Fibroblast of the conjunctiva (primary cell): ENCODE measurements at places on chromosomes 16 and 17.

DNA sequence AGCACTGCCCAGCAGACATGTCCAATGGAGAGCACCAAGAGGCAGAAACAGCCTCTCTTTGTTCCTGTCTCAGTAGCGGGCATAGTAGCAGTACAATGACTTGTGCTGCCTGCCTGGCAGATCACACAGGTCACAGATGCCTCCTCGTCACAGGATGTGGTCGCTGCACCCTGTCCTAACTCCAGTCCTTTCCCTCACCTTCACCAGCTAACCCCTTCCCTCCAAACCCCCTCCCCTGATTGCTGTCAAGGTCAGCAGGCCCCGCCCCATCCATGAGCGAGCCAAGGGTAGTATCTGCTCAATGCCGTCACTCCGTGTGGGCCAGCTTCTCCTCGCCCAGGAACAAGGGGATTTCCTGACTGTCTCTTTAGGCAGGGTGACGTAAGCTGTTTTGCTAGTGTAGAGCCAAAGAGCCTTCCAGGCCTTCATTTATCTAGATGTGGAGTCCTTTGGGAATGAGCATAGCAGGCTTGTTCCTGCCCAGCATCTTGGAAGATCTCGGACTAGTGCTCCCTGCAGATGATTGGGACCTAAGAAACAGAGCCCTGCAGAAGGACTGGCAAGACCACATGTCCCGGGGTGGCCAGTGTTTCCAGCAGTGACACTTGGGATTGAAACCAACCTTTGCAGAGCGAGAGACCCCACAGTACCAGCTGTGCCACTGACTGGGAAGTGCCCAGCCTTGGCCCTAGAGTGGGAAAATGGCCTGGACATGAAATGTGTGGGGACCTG lies 75.9 kb upstream of the TNRC6C start:
- peak; percentile 24 for DNase-seq

DNA sequence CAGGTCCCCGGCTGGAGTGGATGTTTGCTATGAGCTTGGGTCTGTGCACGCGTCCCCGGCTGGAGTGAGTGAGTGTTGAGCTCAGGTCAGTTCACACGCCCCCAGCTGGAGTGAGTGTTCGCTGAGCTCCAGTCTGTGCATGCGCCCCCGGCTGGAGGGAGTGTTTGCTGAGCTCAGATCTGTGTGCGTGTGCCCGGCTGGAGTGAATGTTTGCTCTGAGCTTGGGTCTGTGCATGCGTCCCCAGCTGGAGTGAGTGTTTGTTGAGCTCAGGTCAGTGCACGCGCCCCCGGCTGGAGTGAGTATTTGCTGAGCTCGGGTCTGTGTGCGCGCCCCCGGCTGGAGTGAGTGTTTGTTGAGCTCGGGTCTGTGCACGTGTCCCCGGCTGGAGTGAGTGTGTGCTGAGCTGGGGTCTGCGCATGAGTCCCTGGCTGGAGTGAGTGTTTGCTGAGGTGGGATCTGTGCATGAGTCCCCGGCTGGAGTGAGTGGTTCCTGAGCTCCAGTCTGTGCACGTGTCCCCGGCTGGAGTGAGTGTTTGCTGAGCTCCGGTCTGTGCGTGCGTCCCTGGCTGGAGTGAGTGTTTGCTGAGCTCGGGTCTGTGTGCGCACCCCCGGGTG lies 284.2 kb downstream of the SNX29 start:
- no peak for DNase-seq

GRCh38 chr17:45313996-45314740 lies 2.7 kb downstream of the MAP3K14 start:
- DNase-seq, result no peak

GRCh38 chr17:79826204-79826680 lies 13.0 kb downstream of the CBX4 start:
- no peak for DNase-seq

GRCh38 chr17:83078378-83079351 lies 744 bp upstream of the METRNL start:
- DNase-seq, result no peak

GRCh38 chr16:30521476-30521872 lies 4.9 kb downstream of the ZNF768 start:
- no peak for DNase-seq

GRCh38 chr17:80970044-80970761 lies 21.4 kb upstream of the CHMP6 start:
- no peak for DNase-seq

DNA sequence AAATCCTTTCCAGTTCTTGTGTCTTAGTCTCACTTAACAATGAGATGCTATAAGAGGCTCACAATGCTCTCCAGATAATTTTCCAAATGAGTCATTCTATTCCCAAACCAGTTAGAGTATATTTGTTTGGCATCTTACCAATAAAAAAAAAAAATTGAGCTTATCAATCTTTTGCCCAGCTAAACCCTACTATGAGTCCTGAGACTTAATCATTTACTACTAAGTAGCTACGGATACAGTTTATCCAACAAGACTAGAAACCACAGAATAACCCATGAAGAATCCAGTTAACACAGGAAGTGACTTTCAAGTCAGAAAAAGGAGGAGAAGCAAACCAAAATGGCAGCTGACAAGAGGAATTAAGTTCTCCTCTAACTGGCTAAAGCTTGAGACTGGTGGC lies 330.3 kb upstream of the XYLT1 start:
- DNase-seq, result no peak

DNA sequence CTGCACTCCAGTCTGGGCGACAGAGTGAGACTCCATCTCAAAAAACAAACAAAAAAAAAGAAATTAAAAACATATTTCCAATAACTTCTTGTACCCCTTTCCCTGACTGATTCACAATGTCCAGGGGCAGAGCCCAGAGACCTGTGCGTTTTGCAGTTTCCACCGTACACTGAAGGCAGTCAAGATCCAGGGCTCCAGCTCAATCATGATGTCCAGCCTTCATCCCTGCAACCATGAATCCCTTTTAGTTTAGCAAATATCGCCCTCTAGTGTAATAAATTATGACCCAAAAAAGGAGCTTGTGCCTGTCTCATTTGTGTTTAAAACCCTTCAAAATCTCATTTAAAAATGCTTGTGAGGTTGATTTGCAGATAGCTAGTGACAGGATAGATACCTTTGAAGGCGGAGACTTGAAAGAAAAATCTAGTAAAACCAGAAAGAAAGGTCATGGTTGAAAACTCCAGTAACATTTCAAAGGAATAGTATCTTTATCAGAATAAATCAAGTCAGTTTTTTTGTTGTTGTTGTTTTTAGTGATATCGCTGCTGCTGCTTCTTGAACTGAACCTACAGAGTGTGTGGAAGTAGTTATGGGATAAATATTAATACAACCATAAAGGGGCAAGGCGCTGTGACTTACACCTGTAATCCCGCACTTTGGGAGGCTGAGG lies 3.7 kb upstream of the ERN1 start:
- DNase-seq, result peak; percentile 57

- DNase-seq, result no peak
Measured at GRCh38 chr17:61425682-61426481, 26.2 kb downstream of the TBX2 start.

DNA sequence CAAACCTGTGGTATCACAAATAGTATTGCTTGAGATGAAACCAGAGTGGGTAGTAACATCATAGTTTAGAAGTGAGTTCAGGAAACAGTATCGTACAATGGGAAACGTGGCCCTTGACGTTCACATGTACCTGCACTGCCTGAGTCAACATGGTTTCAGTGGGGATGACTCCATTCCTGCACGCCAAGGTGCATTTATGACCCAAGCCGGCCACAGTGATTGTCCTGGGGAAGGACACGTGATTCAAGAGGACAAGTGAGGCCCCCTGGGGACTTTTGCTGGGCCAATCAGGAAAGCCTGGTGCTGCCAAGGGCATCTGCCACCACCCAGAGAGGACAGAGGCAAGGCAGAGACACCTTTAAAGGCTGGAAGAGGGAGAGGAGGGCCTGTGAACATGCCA lies 119.2 kb downstream of the AXIN2 start:
- DNase-seq, result no peak

GRCh38 chr17:21089933-21090901 lies 36.5 kb upstream of the DHRS7B start:
- DNase-seq, result no peak

- DNase-seq, result no peak
Measured at GRCh38 chr16:86037999-86038925, 139.3 kb downstream of the IRF8 start.

- no peak for DNase-seq
Measured at GRCh38 chr17:15096511-15096910, 168.6 kb downstream of the PMP22 start.

- DNase-seq, result no peak
Measured at GRCh38 chr17:337022-337420, 15.6 kb downstream of the RPH3AL start.

DNA sequence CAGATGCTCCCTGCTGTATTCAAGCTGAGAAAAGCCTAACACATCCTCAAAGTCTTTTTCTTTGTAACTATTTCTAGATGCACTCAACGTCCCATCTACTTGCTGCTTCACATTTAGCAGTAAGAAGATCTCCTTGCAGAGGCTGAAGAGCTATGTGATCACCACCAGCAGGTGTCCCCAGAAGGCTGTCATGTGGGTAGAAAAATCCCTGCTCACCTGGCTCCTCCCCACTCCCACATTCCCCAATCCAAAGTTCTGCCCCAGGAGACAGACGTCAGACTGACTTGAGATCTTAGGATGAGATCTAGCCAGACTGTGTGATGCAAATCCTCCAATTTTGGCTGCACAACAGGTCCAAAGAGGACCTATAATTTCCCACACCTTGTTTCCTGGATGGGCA lies 1.1 kb downstream of the CCL13 start:
- DNase-seq, result no peak

DNA sequence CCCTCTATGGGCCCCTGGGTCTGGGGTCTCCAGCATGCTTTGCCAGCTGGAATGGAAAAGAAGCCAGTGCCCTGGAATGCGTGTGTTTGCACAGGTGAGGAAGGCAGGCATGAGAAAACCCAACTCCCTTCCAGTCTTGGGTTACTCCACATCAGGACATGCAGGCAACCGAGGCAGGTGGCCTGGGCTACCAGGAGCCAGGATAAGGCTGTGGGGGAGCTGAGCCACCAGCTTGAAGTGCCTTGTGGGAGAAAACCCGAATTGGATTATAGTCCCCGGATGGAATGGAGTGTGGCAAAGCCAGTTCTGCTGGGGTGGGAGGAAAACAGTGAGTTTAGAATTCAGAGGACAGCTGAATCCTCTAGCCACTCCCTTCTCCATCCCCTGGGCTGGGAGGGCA lies 7.2 kb downstream of the SRCIN1 start:
- peak; percentile 10 for DNase-seq

DNA sequence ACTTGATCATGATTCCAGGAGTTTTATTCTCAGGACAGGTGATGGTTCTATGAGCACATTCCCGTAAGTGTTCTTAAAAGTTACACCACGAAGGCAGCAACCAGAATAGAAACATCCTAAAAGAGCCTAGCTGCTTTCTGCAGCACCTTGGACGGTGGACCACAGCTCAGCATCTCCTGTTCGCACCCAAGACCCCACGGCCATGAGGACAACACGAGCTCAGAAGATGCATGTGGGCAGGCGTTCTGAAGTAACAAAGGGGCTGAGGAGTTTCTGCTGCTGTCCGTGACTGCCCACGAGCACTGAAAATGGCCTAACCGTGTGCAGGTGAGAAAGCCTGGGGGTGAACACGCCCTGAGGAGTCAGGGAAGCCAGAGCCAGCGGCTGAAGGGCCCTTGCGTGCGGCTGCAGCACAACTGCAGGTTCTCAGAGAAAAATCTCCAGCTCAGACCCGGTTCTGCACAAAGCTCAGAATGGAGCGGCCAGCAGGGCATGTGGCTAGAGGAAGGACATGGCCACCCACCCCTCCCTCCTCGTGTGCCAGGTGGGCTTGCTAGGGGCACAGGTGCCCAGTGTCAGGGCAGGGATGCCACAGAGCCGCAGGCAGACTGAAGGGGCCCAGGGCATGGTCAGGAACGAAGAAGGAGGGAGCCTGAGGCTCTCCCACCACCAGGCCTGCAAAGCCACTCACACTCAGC lies 10.8 kb upstream of the C16orf95 start:
- no peak for DNase-seq

DNA sequence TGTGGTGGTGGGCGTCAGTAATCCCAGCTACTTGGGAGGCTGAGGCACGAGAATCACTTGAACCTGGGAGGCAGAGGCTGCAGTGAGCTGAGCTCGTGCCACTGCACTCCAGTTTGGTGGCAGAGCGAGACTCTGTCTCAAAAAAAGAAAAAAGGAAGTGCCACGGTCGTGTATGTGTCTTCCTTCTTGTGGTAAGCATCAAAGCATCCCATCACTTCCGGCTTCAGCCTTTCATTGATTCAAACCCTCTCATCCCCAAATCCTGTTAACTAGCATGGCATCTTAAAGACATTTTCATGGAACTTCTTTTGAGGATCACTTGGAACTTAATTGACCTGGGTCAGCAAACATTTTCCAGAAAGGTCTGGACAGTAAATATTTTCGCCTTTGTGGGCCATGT lies 126.2 kb downstream of the CPPED1 start:
- no peak for DNase-seq

DNA sequence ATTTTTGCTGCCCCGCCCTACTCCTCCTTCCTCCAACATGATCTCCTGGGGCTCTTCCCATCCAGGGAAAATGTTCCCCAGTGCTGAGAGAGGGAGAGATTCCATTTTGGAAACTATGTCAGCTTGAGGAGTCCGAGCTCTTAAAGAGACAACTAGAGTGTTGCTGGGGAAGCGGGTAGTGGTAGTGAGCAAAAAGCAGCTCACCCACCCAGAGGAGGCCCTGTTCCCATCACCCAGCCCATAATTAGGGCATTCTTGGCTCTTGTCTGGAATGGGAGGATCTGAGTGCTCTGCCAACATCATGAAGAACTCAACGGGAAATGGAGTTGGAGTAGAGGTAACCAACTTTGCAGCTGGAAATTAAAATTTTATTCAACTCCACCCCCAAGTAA lies 9.1 kb upstream of the MSL1 start:
- no peak for DNase-seq

- DNase-seq, result no peak
Measured at GRCh38 chr17:71725811-71726210, 395.0 kb upstream of the SOX9 start.

- no peak for DNase-seq
Measured at GRCh38 chr16:75865736-75866135, 139.4 kb upstream of the CPHXL start.

- DNase-seq, result no peak
Measured at GRCh38 chr17:27153005-27153404, 140.9 kb upstream of the WSB1 start.

- DNase-seq, result no peak
Measured at GRCh38 chr16:556474-557173, 3.6 kb upstream of the PRR35 start.

DNA sequence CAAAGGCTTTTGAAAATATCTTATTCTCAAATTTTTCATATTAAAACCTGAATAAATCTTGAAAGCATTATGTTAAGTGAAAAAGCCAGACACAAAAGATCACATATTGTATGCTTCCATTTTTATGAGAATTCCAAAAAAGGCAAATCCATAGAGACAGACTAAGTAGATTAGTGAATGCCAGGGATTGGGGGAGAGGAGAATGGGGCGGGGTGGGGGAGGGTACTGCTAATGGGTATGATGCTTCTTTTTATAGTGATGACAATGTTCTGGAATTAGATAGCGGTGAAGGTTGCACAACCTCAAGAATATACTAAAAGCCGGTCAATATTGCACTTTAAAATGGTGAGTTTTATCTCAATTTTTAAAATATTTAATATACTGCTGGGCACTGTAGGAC lies 44.0 kb downstream of the XPO6 start:
- DNase-seq, result no peak
